ENCODE measurements at places on chromosomes 12 and 14. TPM values are rescaled to one million over a fixed set of nuclear protein-coding genes. Genes with fewer than 3 reads are reported as not detected.

Gene ACSM4
- total RNA-seq, result not detected

Gene FAM186B
- total RNA-seq, result 3.1 TPM

Gene CCDC175
- total RNA-seq, result not detected

Gene RNF212B
- not detected for total RNA-seq

Gene TAS2R42
- not detected for total RNA-seq

Gene FAM181A
- total RNA-seq, result not detected

Gene ESRRB
- total RNA-seq, result 0.26 TPM

Gene CDK17
- total RNA-seq, result 38.5 TPM

Gene TMPRSS12
- not detected for total RNA-seq

Gene PPP1R36
- total RNA-seq, result 2.9 TPM

Gene PLCZ1
- total RNA-seq, result not detected

Gene KRT6A
- total RNA-seq, result 1.7 TPM

Gene CYP27B1
- 2.5 TPM for total RNA-seq

Gene STAC3
- total RNA-seq, result 10.5 TPM

Gene ABCC9
- total RNA-seq, result 18.4 TPM

Gene TDP1
- total RNA-seq, result 18.4 TPM

Gene FMNL3
- total RNA-seq, result 46.7 TPM

Gene LRRIQ1
- 37.7 TPM for total RNA-seq

Gene ZBTB25
- total RNA-seq, result 9.0 TPM

Gene NOP9
- total RNA-seq, result 24.3 TPM

Gene SUOX
- total RNA-seq, result 17.1 TPM

Gene GZMH
- total RNA-seq, result 2.1 TPM

Gene SLC10A1
- total RNA-seq, result not detected

Gene GLS2
- 2.0 TPM for total RNA-seq

Gene RGS6
- total RNA-seq, result not detected

Gene KRT72
- total RNA-seq, result not detected

Gene MYBPC1
- total RNA-seq, result not detected

Gene SPX
- total RNA-seq, result 0.71 TPM

Gene SMCO3
- total RNA-seq, result 1.1 TPM

Gene C12orf54
- total RNA-seq, result not detected

Gene SERPINA9
- not detected for total RNA-seq

Gene HEATR5A
- total RNA-seq, result 43.7 TPM

Gene MDP1
- total RNA-seq, result 8.1 TPM

Gene LMBR1L
- total RNA-seq, result 66.1 TPM

Gene NTN4
- total RNA-seq, result 106 TPM

Gene ANKRD33
- total RNA-seq, result not detected

Gene IL31
- not detected for total RNA-seq

Gene EXOC3L4
- 1.3 TPM for total RNA-seq

Gene RAD51B
- 12.8 TPM for total RNA-seq

Gene VRTN
- total RNA-seq, result not detected

Gene CRIP2
- 362 TPM for total RNA-seq

Gene TMEM260
- 17.8 TPM for total RNA-seq

Gene KRT7
- total RNA-seq, result 1,279 TPM

Gene KRT80
- total RNA-seq, result 2.1 TPM

Gene KRT83
- not detected for total RNA-seq

Gene SLCO1B3
- total RNA-seq, result not detected

Gene NANOG
- not detected for total RNA-seq

Gene ACRBP
- total RNA-seq, result 1.8 TPM

Gene MRPL52
- total RNA-seq, result 9.4 TPM
